ENCODE measurements at places on chromosomes 3 and 15.
A peak's percentile ranks its signal among the peaks of the same experiment; 100 is the strongest.

- DNase-seq: no peak
Observed at GRCh38 chr3:135000465-135000864, 205.4 kb downstream of the EPHB1 start.

- no peak for DNase-seq
Observed at GRCh38 chr3:39323494-39323893, 6.0 kb upstream of the CCR8 start.

- DNase-seq: no peak
Observed at GRCh38 chr15:47744973-47745372, 27.7 kb downstream of the SEMA6D start.

GRCh38 chr3:43316783-43317460 is 30.6 kb downstream of the SNRK start:
- DNase-seq: no peak

GRCh38 chr3:151402349-151402748 is 17.8 kb upstream of the P2RY12 start:
- no peak for DNase-seq

- no peak for DNase-seq
Observed at GRCh38 chr3:54964081-54964480, 36.2 kb upstream of the LRTM1 start.

GRCh38 chr3:124833710-124834332 is 53.3 kb downstream of the ITGB5 start:
- DNase-seq: no peak

DNA sequence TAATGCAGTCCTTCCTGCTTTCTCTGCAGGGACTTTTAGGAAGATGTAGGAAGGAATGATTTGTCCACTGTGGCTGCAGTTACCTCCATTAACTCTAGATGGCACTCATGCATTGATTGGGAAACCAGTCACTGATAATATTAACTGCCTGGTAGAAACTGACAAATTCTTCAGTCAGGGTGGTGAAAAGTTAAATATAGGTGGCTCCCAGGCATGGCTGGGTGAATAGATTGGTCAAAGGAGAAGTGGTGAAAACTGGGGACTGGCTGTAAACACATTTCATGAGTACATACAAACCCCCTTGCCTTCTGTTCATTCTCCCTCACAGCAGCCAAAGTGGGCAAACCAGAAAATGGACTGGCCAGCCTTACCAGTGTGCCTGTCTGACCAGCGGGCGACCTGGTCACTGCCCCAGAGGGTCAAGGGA is 333.4 kb downstream of the THSD4 start:
- peak; percentile 56 for DNase-seq

DNA sequence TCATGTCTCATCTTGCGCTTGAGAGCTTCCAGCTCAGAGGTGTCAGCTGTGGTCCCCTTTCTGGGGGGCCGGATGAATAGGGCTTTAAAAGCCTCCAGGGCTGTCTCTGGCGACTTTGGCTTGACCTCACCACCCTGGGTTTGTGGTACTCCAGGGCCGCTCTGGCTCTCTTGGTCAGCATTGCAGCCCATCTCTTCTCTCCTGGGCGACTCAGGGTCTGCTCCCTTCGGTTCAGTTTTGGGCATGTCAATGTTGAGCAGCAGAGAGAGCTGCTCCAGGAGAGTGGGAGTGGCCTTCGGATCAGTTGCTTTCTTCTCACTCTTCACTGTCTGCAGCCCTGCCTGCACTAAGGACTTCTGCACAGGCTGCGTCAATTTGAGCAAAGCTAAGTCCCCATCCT is 127.9 kb downstream of the FMN1 start:
- no peak for DNase-seq

DNA sequence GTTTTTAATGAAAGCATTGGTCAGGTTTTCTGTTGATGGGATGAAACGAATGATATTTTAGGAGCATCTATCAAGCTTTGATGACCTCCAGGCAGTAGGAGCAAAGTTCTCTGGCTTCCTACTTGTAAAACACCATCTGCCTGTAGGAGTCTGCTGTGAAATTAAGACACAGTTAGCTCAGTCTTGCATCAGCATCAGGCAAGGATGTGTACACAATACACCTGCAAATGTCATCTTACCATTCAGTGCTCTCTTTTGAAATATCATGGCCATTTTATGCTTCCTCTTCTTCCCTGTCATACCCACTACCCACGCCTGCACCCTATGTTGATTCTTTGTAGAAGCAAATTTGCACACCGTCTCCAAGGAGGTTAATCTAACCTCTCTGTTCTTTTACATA is 38.2 kb downstream of the B3GALNT1 start:
- no peak for DNase-seq

GRCh38 chr3:42130007-42130328 is 38.8 kb downstream of the TRAK1 start:
- no peak for DNase-seq

DNA sequence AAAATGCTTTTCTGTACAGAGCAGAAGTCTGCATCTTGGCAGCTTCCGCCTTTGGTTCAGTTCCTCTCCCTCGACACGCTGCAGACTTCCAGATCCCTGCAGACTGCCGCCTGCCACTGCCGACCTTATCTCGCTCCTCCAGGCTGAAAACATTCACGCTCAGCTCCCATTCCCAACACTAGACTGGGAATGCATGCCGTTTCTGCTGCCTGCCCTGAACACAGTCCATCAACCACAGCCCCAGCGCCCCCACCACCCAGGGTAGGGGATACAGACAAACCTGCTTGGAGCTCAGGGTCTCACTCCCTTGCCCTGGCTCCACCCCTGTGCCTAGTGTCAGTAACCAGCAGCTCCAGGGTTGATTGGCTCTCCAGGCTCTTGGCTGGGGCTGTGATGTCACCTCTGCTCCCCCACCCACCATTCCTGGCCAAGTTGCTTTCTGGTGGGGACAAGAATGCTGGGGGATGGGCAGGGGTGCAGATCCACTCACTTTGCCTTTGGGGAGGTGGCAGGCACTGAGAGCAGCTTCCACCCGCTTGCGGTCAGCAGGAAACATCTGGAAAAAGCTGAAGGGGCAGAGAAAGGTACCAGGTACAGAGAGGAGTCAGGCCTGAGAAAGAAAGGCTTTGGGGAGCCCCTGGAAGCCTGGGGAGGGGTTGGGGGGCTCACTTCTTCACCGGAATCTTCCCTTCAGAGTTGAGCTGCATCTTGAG is 6.1 kb downstream of the PLCB2 start:
- no peak for DNase-seq

GRCh38 chr3:187615630-187616029 is 54.6 kb downstream of the SST start:
- no peak for DNase-seq

Data from HCT116 (cell line).